Uterus (tissue), 4 donors: ENCODE measurements at places on chromosomes 6 and 20.

- no peak for DNase-seq
Observed at GRCh38 chr20:47984437-47984836, 199.2 kb upstream of the SULF2 start.

GRCh38 chr20:45934046-45934585 lies 367 bp upstream of the PCIF1 start:
- DNase-seq = peak; percentile 72

DNA sequence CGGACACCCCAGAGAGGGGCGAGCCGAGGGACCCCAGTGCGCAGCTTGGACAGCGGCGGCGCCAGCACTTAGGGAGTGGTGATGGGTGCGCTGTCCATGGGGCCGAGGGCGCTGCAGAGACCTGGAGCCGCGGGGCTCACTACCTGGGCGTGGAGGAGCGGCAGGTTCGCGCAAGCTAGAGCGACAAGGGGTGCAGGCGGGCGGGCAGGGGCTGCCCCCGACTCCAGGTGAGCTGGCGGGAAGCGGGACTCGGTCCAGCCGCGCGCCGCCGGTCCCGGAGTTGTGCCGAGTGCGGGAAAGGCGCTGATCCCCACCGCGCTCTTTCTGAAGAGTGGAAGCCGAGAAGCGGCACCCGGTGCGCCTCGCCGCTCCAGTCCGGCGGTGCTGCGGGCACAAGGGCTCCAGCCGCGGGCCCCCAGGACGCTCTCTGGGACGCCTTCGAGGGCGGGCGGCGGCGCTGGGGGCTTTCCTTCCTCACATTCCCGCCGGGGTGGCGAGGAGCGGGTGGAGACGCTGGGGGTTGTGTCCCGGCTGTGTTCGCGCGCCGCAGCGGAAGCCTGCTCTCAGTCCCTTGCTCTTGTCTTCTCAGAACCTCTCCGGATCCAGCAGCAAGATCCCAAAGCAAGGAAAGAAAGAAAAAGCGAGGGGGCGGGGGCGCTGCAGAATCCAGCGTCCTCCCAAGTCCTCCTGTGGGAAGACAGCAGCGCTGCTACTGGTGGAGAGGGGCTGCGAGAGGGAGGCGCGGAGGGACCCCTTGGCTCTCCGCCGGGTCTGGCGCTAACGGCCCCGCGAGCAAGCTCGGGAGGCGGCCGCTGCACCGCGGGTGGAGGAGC lies at the start of gene B3GAT2:
B3GAT2 (minus strand) TSS at position 610 of the 833 bp plus-strand sequence. CDS start 631 bp downstream, outside the sequence.
- DNase-seq = no peak

- DNase-seq = no peak
Observed at GRCh38 chr6:157905590-157906342, 75.9 kb upstream of the SYNJ2 start.

- DNase-seq = peak; percentile 94
Observed at GRCh38 chr20:49510562-49511122, 28.2 kb upstream of the KCNB1 start.
